NCI-H446 treated with DMSO at 0.1 percent for 48 hours (cell line): ENCODE measurements at places on chromosomes 6 and 20.
A peak's percentile ranks its signal among the peaks of the same experiment; 100 is the strongest.

GRCh38 chr6:39430871-39431523 lies 108.5 kb upstream of the KCNK16 start:
- DNase-seq: peak; percentile 41

DNA sequence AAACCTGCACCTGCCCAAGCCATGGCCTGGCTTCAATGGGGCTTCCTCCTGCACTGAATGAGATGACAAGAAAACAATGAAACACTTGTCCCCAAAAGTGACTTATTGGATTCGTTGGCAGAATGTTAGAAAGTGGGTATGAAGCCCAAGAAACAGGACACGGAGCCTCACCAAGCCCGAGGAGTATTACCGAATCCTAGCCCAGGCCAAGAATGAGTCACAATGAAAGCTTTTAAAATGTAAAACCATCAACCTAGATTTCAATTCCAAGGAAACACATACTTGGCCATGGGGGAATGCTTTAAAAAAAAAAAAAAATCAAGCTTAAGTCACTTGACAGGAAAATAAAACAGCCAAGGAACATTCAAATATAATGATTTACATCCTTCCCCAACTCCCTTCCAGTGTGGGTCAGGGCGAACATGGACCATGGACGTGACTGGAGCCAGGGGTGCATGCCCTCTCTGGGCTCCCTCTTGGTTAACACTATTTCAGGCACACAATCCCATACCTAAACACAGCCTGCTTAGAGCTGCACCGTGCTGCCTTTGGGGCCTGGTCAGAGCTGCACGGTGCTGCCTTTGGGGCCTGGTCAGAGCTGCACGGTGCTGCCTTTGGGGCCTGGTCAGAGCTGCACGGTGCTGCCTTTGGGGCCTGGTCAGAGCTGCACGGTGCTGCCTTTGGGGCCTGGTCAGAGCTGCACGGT lies 3.1 kb upstream of the STX16 start:
- no peak for DNase-seq

DNA sequence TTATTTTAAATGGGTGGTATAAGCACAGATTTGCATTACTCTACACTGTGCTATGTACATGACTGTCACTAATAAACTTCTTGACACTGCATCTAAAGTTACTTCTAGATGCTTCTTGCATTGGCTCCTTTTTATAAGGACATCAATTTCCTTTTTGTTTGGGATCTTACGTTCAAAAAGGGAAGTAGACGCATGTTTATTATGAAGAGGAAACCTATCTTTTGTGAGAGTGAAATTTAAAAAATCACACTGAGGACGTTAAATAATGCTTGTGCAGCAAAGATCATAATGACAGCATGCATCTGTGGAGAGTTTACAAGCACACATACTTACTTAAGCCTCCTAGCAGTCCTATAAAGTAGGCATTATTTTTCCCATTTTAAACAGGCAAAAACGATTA lies 479.5 kb downstream of the CD83 start:
- DNase-seq: no peak

GRCh38 chr6:133609415-133610226 lies 279.3 kb upstream of the TCF21 start:
- no peak for DNase-seq

- DNase-seq: no peak
These were observed 173.7 kb downstream of the MBOAT1 start for GRCh38 chr6:20038410-20039204.

GRCh38 chr6:155085582-155086257 lies 90.6 kb downstream of the TIAM2 start:
- DNase-seq: no peak

DNA sequence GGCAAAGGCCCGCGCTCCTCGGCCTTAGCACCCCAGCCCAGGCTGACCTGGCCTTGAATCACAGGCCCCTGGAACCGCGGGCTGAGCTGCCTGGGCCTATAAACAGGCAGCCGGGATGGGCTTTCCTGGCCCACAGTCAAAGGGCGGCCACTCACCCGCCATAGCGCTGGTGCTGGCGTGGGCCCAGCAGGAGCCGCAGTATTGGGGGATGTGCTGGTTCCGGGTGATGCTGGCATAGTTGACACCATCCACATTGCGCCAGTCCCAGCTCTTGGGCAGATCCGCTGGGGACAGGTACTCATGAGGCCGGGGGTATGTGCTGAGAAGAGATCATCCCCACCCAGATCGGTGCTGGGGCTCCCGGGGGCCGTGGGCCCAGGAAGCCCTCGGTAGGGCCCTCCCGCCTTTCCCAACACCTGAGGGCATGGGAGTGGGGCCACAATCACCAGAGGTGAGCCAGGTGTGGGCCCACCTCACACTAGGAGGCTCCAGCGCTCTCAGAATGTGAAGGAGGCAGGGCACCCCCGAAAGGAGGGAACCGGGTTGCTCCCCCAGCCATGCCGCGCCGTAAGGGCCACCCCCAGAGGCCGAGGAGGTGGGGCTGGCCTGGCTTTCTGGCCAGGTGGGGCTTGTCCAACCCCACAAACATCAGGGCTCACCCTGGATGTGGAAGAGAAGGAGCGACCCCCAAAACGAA lies 739 bp downstream of the CTSZ start:
- DNase-seq: no peak

- no peak for DNase-seq
These were observed 93.7 kb upstream of the PRDM1 start for GRCh38 chr6:105992315-105992961.

GRCh38 chr6:167695831-167696230 lies 130.9 kb upstream of the AFDN start:
- no peak for DNase-seq

- DNase-seq: no peak
These were observed 211.3 kb downstream of the ARID1B start for GRCh38 chr6:156988276-156989158.

DNA sequence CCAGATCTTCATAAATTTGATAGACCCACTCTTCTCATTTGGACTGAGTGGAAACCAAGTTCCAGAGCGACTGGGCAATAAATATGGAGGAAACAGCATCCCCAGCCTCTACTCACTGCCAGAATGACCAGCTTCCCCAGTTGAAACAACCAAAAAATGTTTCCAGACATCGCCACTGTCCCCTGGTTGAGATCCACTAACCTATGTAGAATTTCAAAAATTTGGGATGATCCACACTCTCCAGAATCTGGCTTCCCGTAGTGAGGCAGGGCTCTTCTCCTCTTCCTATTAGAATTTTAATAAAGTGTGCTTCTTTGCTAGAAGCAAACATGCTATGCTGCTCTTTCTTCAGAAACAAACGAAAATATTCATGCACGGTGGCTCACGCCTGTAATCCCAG lies 287.0 kb upstream of the SUPT3H start:
- no peak for DNase-seq

DNA sequence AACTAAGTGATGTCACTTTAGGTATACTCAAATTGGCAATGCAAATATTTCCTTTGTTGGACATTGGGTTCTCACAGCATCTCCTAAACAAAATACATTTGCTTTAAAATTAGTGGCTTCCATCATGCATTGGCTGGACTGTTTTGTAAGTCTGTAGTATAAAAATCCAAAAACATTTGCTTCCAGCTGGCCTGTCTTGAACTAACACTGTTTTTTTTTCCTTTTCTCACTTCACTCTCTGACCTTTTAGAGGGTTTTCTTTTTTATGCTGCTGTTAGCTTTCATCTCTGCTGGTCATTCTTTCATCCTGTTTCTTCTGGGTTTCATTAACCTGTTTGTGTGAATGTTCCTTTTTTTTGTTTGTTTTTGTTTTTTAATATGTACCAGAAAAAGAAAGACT lies 121.7 kb upstream of the MLIP start:
- no peak for DNase-seq

DNA sequence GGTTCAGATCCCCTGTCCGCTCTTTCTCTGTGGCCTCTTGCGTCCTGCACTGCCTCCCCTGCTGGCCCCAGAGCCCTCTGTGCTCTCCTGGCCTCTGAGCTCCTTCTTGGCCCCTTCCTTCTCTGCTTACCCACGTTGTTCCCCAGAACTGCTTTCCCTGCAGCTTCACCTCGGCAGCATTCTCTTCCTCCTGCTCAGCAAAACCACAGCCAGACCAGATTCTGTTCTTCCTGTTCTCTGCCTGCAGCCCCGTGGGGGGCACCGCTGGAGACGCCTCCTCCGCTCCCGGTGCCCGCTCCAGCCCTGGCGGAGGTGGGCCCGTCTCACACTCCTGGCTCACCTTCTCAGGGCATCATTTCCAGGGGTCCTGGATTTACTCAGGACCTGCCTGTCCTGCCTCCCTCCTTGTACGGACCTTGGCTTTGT lies 59.7 kb downstream of the TCP11 start:
- no peak for DNase-seq

GRCh38 chr6:159118924-159119323 lies 50.3 kb upstream of the FNDC1 start:
- no peak for DNase-seq

DNA sequence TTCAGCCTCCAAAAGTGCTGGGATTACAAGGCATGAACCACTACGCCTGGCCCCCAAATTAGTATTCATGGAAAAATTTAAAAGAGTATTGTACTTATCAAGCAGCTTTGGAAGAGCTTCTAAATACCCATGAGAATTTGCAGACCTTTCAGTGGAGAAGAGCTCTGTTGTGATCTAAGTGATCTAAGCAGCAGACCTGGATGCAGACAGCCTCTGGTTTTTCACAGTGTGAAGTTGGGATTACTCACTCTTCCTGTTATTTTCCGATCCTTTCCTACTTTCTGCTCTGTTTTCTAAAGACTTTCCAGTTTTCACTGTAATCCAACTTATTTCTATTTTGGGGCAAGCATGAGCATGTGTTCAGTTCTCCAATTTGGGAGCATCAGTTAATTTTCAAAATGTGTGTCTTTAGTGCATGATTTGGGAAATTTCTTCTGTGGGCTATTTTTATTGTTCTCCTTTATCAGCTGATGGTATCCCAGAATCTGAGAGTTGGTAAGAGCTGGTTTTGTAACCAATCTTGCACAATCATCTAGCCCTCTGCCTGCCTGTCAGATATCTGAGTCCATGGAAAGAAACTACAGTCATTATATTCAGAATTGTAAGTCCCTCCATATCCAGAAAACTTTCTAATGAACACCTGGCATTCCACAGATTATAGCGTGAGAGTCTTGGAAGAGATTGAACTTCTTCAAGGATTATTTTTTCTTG lies 207.7 kb upstream of the DTNBP1 start:
- no peak for DNase-seq

- peak; percentile 93 for DNase-seq
These were observed 100.6 kb downstream of the KCNB1 start for GRCh38 chr20:49381558-49382493.

DNA sequence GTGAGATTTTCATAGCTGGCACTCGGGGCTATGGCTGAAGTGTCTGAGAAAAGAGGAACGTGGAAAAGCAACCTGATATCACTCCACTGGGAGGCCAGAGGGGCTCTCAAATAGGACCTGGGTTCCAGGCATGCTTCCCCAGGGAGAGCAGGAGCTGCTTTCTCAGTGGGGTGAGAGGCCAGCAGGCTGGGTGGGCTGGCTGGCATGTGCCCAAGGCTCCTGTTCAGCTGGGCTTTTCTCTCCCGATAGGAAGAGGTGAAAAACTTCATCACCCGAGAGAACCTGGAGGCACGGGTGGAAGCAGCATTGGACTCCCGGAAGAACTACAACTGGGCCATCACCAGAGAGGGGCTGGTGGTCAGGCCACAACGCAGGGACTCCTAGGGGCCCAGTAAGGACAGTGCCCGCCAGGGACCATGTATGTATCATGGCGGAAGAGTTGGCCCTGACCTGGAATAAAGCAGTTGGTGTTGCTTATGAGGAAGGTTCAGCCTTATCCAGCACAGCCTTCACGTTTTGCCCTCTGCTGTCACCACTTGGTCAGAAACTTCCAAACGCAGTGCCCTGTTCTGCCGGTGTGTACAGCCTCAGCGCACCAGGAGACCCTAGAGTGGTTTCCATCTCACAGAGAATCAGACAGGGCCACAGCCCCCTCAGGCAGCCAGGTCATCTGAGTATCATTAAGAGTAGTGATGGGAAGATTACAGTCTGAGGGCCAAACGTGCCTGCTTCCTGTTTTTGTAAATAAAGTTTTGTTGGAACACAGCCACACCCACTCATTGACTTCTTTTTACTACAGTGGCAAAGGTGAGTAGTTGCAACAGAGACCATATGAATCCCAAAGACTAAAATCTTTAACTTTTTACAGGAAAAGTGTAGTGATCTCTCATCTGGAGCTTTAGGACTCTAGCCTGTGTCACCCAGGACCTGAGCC lies 1.9 kb downstream of the MRPS26 start:
- no peak for DNase-seq

DNA sequence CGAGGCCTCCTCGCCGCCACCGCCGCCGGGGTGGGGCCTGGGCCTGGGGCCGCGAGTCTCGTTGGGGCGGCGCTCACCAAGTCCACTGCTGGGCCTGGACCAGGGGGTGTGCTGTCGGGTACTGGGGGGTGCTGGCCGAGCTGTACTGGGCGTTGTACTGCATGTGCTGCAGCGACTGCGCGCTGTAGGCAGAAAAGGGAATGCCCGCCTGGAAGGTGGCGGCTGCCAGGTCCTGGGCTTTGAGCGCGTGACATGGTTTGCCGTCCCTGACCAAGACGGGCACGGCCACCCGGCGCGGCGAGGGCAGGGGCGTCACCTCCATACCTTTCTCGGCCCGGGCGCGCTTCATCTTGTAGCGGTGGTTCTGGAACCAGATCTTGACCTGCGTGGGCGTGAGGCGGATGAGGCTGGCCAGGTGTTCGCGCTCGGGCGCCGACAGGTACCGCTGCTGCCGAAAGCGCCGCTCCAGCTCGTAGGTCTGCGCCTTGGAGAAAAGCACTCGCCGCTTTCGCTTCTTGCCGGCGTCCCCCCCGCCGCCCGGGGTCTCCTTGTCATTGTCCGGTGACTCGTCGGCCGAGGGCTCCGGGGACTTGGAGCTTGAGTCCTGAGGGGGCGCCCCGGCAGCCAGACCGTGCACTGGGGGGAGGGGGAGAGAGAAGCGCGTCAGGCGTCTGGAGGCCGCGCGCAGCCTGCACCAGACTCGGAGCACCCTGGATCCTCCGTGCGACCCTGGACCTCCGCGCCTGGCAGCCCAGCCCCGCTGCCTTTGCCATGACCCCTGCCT lies 1.8 kb downstream of the NKX2-2 start:
- no peak for DNase-seq

GRCh38 chr20:2088891-2089290 lies 12.7 kb upstream of the STK35 start:
- no peak for DNase-seq

GRCh38 chr6:6714118-6714897 lies 125.8 kb downstream of the LY86 start:
- no peak for DNase-seq

- DNase-seq: no peak
These were observed 414.5 kb upstream of the OPRM1 start for GRCh38 chr6:153624528-153624927.

DNA sequence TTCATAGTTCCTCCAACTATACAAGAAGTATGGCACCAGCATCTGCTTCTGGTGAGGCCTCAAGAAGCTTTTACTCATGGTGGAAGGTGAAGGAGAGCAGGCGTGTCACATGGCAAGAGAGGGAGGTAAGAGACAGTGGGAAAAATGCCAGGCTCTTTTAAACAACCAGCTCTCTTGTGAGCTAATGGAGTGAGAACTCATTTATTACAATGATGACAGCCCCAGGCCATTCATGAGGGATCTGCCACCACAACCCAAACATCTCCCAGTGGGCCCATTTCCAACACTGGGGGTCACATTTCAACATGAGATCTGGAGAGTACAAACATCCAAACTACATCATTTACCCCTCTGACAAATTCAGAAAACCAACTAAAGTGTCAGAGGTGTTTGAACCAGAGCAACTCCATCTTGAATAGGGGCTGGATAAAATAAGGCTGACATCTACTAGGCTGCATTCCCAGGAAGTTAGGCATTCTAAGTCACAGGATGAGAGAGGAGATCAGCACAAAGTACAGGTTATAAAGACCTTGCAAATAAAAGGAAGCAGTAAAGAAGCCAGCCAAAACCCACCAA lies 2.2 kb upstream of the UBD start:
- DNase-seq: no peak
